ENCODE measurements at places on chromosomes 5 and 9.
A peak's percentile ranks its signal among the peaks of the same experiment; 100 is the strongest.

DNA sequence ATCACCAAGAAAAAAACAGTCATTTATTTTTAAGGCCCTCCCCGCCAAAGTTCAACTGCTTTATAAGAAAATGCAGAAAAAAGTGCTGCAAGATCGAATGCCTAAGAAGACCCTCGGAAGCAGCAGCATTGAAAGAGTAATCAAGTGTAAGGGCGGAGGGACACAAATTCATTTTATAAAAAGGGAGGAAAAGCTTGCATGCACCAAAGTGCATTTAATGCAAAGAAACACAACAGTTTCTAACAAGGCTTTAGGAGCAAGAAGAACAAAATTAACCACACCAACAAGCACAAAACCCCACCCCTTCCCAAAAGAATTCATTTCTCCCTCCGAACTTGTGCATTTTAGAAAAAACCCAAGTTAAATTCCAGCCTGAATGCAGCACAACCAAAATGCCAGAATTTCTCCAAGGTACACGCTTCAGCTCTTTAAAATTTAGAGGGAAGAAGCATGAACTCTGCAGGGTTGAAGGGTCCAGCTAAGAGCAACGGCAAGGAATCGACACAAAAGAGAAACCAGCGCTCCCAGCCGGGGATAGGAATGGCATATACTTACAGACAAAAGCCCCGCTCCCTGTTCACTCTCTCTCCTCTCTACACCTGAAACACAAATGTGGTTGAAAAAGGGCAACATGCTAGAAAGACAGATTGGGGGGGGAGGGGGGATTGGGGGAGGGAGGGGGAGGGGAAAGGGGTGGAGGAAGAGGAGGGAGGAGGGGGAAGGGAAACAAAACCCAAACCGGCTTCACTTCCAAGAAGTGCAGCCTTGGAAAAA, at the start of gene NREP:
Gene NREP (minus strand): TSS at position 614 of the 774 bp plus-strand sequence. CDS start 1,422 bp downstream, outside the sequence.
- no peak for DNase-seq

- DNase-seq: no peak
These were observed 74.8 kb downstream of the ST8SIA4 start for GRCh38 chr5:100828071-100828897.

GRCh38 chr9:70113403-70114022, 69.9 kb downstream of the MAMDC2 start:
- peak; percentile 73 for DNase-seq

- no peak for DNase-seq
These were observed 234.4 kb upstream of the DAPK1 start for GRCh38 chr9:87263291-87263690.

GRCh38 chr9:93620881-93621820, 44.8 kb downstream of the PHF2 start:
- no peak for DNase-seq

DNA sequence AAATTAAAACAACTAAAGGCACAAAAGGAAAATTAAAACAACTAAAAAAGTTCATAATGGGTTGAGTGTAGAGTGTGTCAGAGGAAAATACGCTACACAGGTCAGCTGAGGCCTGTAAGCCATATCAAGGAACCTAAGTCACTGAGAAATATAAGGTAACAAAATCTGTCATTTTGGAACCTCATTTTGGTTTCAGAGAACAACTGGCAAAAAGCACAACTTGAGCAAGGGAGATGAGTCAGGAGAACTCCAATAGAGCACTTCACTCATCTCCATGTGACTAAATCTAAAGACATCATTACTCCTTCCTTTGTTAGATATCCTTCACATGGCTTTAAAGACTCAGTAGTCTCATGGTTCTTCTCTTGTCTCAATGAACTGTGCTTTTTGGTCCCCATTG, 269.4 kb upstream of the POU5F2 start:
- no peak for DNase-seq

- DNase-seq: peak; percentile 4
These were observed 99.7 kb upstream of the MAN2A1 start for GRCh38 chr5:109589986-109590385.

DNA sequence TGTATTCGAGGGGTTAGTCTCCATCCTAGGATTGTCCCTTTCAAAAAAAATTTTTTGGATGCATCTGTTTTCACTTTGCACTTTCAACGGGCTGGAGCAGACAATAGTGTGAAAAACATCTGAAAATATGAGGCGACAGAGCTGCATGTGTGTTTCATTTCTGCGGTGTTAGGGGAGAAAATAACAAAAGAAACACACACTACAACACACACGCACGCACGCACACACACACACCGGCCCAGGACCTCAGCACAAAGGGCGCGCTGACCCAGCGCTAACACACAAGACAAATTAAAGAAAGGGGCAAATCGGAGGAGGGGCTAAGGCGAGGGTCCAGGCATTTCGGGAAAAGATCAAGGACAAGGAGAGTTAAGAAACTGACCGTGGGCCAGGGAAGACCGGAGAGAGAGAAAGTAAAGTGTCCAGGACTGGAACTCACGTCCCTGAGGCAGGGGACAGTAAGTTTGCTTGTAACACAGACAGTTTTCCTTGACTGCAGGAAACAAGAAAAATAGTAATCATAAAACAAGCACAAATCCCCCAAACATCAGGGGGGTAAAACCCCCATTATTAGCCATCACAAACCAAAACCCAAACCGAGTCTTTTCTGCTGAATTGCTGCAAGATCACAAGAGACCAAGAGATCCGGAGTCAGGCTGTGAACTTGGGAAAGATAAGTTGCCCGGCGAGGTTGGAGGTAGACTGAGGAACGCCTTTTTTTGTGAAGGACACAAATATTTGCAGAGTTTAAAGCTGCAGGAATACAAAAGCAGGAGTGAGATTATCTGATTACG, 302.1 kb downstream of the PARP8 start:
- DNase-seq: no peak

- DNase-seq: peak; percentile 76
These were observed 7.9 kb upstream of the ESM1 start for GRCh38 chr5:54993318-54993717.

- DNase-seq: peak; percentile 71
These were observed 371.8 kb upstream of the RGMB start for GRCh38 chr5:98401656-98402055.

DNA sequence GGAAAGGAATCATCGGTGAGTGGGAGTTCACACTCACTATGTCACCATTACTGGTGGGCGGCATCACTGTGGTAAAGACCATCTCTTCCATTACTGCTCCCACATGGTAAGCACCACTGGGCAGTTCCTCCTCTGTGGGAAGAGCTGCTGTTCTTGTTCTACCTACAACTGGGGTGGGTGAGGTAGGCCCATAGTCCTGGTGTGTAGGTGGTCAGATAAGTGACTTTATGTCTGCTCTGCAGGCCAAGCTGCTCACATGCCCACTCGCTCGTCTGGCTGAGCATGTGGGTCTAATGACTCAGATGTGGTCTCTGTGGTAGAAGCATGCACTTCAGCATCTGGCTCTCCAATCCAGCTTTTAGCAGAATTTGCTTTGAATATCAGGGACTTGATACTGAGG, 82.9 kb downstream of the TMEM215 start:
- no peak for DNase-seq

- peak; percentile 46 for DNase-seq
These were observed 27.0 kb upstream of the TMOD1 start for GRCh38 chr9:97474372-97474925.

GRCh38 chr5:159819591-159820411, 96.5 kb upstream of the ADRA1B start:
- peak; percentile 40 for DNase-seq

DNA sequence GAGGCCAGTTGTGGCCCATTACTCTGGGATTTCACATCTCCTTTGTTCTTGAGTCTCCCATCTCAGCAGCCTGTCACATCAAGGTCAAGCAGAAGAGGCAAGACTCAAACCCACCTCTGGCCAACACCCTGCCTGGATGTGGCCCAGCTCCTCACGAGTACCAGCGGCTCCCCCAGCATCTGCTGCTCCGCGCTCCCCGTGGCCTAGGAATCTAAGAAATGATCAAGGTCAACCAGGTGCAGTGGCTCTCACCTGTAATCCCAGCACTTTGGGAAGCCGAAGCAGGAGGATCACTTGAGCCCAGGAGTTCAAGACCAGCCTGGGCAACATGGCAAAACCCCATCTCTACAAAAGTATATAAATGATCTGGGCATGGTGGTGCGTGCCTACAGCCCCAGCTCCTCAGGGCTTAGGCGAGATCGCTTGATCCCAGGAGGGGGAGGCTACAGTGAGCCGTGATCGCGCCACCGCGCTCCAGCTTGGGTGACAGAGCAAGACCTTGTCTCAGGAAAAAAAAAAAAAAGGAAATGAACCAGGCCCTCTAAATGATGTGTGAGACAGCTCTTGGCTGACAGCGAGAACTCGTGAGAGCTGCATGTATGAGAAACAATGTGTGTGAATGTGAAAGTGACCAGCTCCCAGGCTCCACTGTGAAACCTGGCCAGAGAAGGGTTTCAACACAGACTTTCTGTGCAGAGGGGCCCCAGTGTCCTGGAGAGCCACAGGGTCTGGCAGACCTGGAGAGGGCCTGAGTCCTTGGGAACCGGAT, 61.6 kb upstream of the ANGPTL2 start:
- DNase-seq: peak; percentile 67

DNA sequence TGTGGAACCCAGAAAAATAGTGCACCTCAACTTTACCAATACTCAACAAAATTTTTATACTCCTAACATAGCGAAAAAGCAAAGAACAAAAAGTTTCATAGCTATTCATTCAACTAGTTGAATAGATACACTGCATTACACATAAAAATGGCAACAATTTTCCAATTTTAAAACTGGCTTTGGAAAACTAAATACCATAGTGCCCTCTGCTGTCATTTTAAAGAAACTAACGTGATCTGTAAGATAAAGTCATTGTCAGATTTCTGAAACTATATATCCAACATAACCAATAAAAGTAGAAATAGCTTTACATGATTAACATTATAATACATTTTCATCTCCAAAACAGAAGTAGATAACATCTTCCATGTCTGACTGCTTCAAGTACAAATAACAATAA, 31.6 kb downstream of the DTWD2 start:
- DNase-seq: peak; percentile 19

DNA sequence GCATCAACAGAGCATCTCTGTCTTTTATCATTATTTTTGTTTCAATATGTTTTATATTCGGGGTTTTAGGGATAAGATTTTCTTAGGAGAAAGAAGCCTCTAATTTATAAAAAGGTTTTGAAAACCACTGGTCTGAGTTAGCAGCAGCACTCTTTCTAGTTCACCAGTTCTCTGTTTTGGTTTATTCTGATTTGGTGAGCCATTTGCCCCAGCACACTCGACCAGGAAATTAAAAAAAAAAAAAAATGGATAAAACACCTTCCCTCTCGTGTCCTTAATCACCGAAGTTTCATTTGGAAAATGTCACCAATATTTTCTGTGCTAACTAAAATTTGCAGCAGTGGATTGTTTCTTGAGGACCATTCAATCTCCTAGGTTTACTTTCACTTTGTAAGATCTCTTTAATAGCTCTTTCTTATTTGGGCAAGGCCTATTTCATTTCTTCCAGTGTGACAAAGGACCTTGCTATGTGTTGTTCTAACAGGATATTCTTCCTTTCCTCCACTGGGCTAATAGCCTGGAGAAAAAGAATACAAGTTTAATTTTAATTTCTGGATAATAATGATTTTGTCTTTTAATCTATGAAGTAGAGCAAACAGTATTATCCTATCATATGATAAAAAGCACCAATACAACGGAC, 57.8 kb upstream of the ANXA1 start:
- peak; percentile 48 for DNase-seq

DNA sequence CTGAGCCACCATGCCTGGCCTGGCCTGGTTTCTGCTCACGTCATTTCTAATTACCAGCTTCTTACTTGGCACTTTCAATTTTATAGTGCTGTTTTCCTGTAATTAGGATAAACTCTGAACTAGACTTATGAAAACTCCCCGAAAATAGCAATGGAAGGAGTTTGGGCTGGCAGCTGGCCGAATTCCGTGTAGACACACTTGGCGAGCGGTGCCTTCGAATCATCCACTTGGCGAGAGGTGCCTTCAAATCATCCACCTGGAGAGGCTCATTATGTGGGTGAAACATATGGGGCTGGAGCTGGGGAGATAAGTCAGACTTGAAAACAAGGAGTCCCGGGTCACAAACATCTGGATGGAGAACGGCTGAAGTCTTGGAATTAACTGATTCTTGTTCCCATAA, 203.7 kb downstream of the ROR2 start:
- DNase-seq: no peak

DNA sequence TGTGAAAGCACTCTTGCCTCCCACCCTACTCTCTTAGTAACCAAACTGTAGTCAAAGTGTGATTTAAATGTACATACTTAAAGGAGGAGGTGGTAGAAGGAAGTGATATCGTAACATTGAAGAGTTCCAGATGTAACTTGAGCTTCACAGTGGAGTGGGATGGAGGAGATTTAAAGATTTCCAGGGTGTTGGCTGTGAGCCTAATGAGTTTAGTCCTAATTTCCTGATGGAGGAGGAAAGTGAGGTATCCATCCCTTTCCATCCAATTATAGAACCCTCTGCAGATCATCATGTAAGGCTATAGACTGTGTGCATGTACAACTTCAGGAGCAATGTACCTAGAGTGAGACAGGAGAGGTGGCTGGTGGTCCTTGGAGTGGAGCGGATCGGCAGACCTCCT, 1163.9 kb upstream of the SEMA6A start:
- no peak for DNase-seq

DNA sequence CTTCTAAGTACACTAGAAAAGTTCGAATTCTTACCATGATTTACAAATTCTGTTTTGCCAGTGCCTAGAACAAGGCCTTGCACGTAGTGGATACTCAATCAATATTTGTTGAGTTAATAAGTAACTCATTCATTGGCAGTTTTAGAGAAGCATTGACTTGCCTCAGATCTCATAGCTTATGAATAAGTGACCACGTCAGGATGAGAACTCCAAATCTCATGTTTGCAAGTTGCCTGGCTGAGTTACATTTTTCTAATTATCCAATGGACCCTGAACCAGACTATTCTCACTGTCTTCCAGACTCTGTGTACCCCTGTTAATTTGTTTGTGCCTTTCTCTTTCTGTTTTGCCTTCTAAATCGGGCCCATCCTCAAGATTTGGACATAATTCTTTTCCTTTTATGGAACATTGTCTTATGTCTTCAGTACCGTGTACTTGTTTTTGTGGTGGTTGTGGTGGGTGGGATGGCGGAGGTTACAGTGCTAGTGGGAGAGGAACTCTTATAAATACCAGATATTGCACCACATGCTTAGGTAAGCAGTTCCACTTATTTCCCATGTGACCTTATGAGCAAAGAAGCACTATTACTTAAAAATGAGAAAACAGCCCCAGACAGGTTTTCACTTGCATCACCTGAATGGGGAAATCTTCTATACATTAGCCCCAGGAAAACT, 96.3 kb downstream of the UNC13B start:
- no peak for DNase-seq

DNA sequence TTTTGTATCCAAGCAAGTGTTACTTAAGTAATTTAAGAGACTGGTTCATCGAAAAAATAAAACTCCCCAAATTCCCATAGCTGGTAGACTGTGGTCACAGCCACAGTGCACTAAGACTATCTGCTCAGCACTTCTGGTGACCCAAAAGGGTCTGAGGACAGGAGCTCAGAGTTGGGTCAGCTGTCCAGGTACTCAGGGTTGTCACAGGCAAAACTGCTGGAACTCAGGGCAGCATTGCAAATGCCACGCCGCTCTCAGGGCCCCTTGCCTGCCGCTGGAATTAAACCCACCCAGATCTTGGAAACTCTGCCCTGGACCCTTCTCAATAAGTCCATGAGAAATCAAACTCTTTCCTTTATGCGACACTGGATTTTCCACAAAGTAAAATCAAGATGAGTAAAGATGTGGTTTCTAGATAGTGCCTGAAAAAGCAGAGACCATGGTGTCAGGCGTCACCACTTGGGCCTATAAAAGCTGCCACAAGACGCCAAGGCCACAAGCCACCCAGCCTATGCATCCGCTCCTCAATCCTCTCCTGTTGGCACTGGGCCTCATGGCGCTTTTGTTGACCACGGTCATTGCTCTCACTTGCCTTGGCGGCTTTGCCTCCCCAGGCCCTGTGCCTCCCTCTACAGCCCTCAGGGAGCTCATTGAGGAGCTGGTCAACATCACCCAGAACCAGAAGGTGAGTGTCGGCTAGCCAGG, at the start of gene IL13:
Gene IL13 (plus strand): TSS at position 498 of the 705 bp plus-strand sequence. CDS start 14 bp downstream, at position 512.
- DNase-seq: no peak
